ENCODE measurements at places on chromosomes 2 and 18.

DNA sequence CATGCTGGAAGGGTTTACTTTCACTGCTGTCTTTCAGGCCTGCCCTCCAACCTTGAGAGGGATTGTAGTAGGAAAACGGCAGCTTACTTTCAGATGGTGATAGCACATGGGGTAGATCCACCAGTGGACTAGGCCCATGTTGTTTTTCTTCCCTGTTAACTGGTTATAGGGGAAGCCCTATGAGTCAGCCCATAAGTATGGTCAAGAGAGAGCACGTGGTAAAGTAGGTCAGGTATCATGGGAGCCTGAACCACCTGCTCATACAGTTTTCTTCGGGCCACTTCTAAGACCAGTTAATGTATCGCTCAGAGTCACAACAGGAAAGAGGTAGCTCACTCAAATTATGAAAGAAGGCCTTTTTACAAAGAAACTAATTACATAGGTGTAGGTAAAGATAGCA lies 33.0 kb downstream of the PDK1 start:
- no peak for DNase-seq

- DNase-seq, result no peak
These were observed 328.6 kb downstream of the CNTNAP5 start for GRCh38 chr2:124353656-124354055.

GRCh38 chr2:229235131-229235914 lies 35.8 kb downstream of the PID1 start:
- no peak for DNase-seq

DNA sequence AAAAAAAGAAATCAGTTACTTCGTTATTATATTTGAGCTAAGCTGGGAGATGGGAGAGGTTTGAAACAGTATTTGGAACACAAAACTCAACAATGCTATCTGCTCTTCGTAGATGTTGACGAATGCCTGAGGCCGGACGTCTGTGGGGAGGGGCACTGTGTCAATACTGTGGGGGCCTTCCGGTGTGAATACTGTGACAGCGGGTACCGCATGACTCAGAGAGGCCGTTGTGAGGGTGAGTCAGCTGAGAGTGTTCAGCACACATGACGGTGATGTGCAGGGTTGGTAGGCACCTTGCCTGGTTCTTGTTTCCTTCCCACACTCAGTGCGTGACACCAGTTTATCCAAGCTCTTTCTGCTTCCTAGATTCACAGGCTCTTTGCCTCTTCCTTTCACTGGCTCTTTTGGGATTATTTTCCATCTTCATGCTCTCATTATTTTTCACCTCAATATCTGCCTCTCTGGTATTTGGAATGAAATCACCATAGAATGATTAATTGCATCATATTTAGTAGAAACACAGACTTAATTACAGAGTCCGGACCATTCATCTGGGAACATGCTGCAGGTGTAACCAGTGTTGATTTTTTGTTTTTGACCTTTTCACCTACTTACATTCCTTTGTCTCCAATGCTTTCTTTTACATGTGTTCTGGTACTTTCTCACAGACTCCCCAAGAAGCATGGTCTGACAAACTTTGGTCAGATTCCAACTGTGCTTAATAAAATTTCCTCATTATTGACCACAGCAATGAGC lies 200.6 kb upstream of the RASGRP3 start:
- DNase-seq, result peak; percentile 46

DNA sequence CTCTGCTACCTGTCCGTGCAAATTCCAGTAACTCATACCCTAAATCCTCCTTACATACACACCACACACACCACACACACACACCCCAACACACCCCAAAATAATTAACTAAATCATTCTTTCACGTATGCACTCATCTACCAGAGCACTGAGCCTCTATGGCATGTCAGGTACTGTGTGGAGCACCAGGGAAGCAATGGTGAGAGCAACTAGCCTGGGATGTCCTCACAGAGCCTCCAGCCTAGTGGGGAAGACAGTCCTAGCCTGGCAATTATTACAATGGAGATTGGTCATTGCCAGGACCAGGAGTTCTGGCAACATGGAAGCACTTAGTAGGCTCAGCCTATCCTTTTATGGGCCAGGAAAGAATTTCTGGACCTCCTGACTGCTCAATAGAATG lies 72.7 kb upstream of the LCLAT1 start:
- DNase-seq, result no peak

- DNase-seq, result no peak
These were observed 52.4 kb downstream of the PMS1 start for GRCh38 chr2:189836644-189837043.

GRCh38 chr2:205772983-205773382 lies 90.7 kb downstream of the NRP2 start:
- no peak for DNase-seq

DNA sequence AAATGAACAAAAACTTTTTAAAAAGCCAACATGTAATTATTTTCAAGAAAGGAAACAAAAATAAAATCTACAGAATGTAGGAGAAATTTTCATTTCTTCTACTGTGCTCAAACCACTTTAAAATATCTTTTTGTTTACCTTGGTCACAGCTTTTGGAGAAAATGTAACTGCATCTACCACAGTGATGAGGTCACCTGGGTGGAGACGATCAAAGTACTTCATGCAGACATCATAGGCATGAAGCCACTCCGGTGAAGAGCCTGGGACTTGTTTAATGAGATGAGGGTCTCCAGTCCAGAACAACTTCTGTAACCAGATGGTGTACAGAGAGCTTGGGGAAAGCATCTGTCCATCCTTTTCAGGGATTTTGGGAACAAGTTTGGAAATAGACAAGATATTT lies 285.8 kb downstream of the NBAS start:
- no peak for DNase-seq

DNA sequence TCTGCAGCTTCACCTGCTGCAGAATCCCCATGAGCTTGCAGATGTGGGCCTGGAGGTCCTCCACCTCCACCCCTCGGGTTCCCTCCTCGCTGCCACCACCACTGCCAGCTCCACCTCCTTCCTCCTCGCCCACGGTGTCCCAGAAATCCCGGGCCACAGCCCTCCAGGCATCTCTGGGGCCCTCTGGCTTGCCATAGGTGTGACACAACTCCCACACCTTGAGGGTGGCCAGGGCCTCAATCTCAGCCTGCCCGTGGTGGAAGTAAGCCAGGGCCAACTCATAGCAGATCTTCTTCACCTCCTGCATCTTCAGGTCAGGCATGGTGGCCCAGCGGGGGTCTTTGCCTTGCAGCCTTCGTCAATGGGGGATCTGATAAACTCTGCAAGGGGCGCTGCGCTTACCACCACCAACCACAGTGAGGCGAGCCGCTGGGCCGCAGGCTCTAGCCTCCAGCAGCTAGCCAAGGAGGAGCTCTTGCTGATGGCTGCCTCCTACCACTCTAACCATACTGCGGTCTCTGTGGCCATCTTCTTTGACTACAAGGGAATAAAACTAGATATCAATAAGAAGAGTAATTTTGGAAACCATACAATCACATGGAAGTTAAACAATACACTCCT lies 36.1 kb upstream of the ANKRD62 start:
- DNase-seq, result no peak

DNA sequence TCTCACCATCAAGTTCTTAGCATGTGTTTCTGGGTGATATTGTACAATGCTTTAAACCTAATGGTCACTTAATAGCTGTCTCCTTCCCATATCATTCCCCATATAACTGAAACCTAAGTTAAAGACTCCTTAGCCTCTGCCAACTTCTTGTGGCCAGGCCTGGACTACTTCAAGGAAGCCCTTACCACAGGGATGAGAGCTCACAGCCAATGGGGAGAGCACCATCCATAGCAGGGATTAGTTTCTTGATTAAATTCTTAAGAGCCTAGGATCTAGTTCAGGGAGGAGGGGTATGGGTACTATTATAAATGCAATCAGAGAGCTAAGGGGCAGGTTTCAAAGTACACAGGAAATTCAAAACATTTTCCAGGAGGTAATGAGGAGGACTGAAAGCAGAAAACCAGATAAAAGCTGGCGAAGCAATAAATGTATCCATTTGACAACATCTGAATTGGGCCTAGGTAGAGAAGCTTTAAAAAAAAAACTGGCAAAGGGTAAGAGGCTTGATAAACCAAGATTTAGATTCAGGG lies 34.8 kb upstream of the IHH start:
- DNase-seq, result no peak

- DNase-seq, result no peak
These were observed 20.4 kb upstream of the ATOH8 start for GRCh38 chr2:85733121-85733960.

DNA sequence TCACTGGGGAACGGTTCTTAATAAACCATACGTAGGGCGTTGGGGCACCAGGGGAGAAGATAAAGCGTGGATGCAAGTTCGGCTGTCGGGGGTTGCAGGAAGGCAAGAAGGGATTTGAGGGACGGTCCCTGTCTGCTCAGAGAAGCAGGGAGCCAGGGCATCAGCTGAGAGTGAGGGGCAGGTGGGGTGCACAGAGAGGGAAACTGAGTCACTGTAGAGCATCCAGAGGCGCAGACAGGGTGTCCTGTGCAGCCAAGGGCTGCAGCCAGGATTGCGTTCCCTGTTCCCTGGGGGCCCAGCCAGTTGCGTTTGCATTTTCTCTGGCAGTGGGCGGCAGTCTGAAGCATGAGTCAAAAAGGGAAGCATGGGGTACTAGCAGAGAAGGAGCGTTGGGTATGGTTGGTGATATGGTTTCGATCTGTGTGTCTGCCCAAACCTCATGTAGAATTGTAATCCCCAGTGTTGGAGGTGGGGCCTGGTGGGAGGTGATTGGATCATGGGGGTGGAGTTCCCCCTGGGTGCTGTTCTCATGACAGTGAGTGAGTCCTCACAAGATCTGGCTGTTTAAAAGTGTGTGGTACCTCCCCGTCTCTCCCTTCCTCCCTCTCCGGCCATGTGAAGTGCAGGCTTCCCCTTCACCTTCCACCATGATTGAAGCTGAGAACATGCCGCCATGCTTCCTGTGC lies 202.9 kb downstream of the NDUFA10 start:
- DNase-seq, result no peak

GRCh38 chr18:44700652-44701051 lies 20.0 kb downstream of the SETBP1 start:
- DNase-seq, result no peak

- DNase-seq, result no peak
These were observed 81.0 kb downstream of the TAF4B start for GRCh38 chr18:26307161-26307773.

DNA sequence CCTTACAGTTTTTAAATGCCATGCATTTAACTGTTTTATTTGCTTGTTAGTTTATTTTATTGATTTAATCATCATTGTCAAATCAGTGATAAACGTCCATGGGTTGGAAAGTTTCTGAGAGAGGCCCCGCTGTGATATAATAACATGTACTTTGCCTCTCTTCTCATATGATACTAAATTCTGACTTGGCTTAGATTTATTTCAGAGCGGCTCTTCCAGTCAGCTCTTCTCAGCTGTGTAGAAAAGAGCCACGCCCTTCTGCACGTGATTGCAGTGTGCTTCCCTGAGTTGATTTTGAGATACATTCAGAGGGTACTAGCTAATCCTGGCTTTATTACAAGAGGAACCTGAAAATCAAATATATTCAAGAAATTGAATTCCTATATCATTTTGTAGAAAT lies 218.6 kb downstream of the KCNE4 start:
- no peak for DNase-seq

DNA sequence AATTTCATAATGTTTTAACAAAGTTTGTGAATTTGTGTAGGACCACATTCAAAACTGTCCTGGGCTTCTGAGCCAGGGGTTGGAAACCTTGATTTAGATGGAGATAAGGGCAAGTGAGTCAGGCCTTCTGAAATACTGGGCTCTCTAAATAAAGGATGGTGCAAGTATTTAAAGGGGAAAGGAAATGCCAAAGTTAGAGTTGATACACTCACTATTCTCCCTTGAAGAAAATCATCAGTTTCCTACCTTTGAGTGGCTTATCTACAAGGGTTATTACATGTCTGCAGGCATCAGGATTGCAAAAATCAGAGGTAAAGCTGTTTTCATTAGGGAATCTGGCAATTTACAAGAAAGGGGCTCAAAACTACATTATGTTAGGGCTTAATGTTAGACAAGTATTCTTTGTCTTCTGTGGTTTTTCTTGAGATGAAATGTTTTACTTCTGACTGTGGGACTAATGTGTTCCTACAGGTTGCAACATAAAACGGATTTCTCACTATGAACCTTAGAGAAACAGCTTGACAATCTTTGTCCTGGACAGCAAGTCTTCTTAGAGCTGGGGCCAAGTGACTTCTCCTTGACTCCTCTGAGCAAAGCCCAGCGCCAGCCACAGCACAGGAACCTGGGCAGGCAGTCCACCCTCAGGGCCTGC lies 31.1 kb downstream of the RNU4ATAC start:
- DNase-seq, result no peak

- no peak for DNase-seq
These were observed 38.5 kb downstream of the MTERF4 start for GRCh38 chr2:241063587-241063986.

DNA sequence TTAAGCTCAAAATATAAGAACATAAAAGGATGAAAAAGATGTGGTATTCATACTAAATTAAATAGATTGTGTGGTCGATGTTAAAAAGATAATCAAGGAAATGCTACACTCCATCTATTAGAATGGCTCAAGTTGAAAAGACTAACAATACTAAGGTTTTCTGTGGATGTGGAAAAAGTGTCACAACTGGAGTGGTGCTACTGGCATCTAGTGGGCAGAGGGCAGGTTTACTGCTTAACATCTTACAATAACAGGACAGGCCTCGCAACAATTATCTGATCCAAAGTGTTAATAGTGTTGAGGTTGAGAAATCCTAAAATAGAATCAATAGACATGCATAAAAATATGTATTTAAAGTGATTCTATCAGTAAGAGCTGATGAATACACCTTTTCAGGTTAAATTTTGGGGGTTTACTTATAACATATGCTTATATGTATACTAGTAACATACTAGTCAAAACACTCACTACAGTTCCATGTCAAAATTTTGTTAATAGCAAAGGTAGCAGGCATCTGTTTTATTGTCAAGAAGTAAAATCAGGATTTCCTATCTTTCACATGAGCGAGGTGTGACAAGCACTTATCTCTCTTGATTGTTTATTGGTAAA lies 91.5 kb upstream of the TMEFF2 start:
- DNase-seq, result peak; percentile 1

DNA sequence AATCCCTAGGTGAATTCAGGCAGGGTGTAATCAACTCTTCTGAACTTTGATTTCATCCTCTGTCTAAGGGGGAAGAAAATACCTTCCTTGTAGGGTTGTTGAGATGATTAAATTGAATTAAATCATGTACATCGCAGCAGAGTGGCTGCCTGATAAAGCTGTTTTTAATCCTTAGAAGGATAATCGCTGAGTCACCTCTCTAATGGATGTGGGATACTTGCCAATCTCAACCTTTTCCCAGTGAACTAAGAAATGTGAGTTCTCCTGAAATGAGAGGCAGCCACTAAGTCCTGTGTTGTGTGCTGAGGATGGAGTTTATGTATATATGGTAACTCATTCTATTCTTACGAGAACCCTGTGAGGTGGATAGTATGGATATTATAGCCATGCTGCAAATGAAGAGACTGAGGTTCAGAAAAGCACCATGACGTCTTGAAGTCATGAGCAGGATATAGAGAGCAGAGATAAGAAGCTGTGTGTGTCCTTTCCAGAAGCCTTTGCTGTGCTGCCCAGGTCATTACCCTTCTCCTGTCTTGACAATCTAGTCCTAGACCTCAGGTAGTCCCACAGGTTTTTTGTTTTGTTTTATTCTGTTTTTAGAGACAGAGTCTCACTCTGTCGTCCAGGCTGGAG lies 93.3 kb downstream of the HNRNPLL start:
- DNase-seq, result no peak

- DNase-seq, result no peak
These were observed 8.6 kb upstream of the ANO7 start for GRCh38 chr2:241179899-241180298.

All from T-helper 1 cell (primary cell).